ENCODE measurements at places on chromosomes 6 and 20. TPM values are rescaled to one million over a fixed set of nuclear protein-coding genes. Genes with fewer than 3 reads are reported as not detected.

The WDR46 gene
- polyA plus RNA-seq: 52.7 TPM

DNA sequence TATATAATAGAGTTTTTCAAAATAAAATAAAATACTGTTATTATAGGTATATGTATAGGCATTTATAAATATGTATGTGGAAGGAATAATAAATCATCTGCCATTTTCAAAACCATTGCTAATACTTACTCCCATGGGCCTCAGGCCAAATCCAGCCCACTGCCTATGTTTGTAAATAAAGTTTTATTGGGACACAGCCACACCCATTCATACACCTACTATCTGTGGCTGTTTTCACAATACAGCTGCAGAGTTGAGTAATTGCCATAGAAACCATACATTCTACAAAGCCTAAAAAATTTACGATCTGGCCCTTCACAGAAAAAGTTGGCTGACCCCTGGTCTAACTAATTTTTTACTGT, 9.5 kb downstream of the ALDH5A1 start:
- DNase-seq: no peak

The ADGRG6 gene
- polyA plus RNA-seq: 11.2 TPM

GRCh38 chr6:43260791-43261190, 17.5 kb downstream of the TTBK1 start:
- DNase-seq: no peak

DNA sequence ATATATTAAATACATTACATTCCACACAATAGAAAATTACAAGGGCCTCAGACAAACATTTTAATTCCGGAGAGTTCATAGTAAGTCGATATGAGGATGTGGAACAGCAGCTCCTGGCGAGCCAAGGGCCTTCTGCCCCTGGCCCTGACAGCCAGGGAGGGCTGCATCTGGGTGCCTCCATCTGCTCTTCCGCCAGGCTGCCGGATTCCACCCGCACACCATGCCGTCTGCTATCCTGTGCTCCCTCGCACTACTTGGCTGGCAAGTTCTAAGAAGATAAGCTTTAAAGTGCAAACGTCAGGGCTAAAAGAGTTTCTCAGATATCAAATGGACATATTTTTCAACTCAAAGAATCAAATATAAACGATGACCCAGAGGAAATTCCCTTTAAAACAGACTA, 656.3 kb upstream of the NOX3 start:
- no peak for DNase-seq

The LPA gene
- polyA plus RNA-seq: not detected

GRCh38 chr6:8043221-8043620, 21.0 kb downstream of the BLOC1S5 start:
- no peak for DNase-seq

- no peak for DNase-seq
Measured at GRCh38 chr6:99093456-99094190, 145.9 kb upstream of the FBXL4 start.

DNA sequence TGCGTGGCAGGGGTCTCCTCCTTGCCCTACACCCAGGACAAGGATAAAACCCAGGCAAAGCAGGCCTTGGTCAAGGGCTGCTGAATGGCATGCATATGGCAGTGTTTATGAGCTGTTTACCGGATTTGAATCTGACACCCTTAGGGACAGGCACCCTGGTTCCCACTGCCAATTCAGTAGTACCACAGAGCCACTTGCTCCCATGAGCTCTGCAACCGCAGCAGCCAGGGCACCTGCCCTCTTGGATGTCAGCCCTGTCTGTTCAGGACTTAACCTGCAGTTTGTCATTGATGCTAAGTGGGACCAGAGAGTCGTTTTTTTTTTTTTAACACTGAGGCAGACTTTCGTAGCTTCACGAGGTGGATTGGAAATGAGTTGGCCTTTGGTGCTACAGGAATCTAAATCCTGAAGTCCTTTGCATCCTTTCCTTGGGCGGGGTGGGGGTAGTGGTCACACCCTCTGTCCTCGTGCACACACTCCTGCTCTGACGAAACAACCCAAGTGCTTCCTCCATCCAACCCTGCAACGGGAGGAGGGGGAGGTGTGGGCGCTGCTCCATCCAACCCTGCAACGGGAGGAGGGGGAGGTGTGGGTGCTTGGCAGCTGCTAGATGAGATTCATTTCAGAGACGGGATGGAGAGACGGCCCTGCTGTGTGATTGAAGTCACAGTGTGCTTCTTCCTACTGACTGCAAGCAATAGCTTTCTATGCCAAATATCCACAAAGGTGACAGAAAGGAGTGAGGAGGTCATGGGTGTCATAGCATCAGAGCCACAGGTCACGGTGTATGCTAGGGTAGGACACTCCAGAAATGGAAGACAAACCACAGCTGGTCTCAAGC, 166.5 kb downstream of the SMOC2 start:
- no peak for DNase-seq

The MDC1 gene
- polyA plus RNA-seq: 20.2 TPM

GRCh38 chr6:93123585-93123984, 295.8 kb downstream of the EPHA7 start:
- no peak for DNase-seq

DNA sequence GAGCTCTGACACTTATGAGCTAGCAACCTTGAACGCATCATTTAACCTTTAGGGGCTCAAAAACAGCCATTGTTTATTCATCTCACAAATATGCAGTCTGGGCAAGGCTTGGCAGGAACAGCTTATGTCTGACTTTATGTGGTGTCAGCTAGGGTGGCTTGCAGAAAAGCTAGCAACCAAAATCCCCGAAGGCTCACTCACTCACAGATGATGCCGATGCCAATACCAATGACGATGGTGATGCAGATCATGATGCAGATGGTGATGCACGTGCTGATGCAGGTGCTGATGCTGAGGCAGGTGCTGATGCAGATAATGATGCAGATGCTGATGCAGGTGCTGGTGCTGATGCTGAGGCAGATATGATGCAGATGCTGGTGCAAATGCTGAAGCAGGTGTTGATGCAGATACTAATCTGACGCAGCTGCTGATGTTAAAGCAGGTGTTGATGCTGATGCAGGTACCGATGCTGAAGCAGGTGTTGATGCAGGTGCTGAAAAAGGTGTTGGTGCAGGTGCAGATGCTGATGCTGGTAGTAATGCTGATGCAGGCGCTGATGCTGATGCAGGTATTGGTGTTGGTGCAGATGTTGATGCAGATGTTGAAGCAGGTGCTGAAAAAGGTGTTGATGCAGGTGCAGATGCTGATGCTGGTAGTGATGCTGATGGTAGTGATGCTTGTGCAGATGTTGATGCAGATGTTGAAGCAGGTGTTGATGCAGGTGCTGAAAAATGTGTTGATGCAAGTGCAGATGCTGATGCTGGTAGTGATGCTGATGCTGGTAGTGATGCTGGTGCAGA, 195.6 kb downstream of the NFATC2 start:
- DNase-seq: no peak

DNA sequence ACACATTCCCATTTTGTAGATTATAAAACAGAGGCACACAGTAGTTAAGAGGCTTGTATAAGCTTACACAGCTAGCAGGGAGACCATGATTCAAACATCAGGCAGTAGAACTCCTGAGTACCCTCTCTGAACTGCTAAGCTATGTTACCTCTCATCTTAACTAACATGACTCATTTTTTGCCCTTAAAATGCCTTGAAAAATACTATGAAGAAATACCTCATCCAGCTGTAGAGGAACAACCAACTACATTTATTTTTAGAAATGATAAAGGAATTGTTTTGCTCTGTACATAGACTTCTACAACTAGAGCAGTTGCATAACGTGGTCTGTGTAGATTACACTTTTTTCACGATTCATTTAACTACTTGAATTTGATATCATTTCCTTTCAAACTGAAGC, 102.1 kb downstream of the FLRT3 start:
- no peak for DNase-seq

The GMPR gene
- 66.8 TPM for polyA plus RNA-seq
